ENCODE measurements at places on chromosomes 2 and 18. TPM values are rescaled to one million over a fixed set of nuclear protein-coding genes. Genes with fewer than 3 reads are reported as not detected.

Gene TMEM17
- 1.2 TPM for total RNA-seq

Gene DCDC2C
- total RNA-seq = not detected

Gene PTPRN
- total RNA-seq = not detected

Gene L3MBTL4
- 1.9 TPM for total RNA-seq

Gene HOXD8
- 0.53 TPM for total RNA-seq

Gene DUSP11
- total RNA-seq = 13.8 TPM

Gene KLHL29
- 1.9 TPM for total RNA-seq

Gene CRYGC
- total RNA-seq = not detected
